ENCODE measurements at places on chromosomes 1 and 21. TPM values are rescaled to one million over a fixed set of nuclear protein-coding genes. Genes with fewer than 3 reads are reported as not detected.

The LRRC38 gene
- total RNA-seq: not detected

The C1orf210 gene
- total RNA-seq: 34.3 TPM

The CDC14A gene
- 22.5 TPM for total RNA-seq

The VAMP3 gene
- 82.5 TPM for total RNA-seq

The CYP4B1 gene
- 0.80 TPM for total RNA-seq

- no peak for DNase-seq
These were observed 188.5 kb downstream of the TGFBR3 start for GRCh38 chr1:91697416-91697815.

GRCh38 chr1:118660769-118661168 lies 327.4 kb downstream of the TBX15 start:
- DNase-seq: no peak

DNA sequence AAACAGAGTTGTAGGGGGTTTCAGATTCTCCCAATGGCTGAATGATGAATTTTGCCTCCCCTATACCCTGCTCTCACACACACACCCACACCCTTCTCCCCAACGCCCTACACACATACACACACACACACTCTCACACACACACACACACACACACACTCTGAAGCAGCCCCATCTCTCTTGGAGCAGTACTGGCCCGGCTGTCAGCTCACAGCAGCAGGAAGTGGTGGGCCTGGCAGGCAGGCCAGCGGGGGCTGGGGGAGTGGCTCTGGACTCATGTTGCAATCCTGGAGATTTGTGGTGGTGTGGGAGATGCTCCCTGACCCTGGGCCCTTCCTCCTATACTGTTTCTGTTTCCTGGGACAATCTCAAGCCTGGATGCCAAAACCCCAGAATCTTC lies 2.2 kb downstream of the IKBKE start:
- no peak for DNase-seq

DNA sequence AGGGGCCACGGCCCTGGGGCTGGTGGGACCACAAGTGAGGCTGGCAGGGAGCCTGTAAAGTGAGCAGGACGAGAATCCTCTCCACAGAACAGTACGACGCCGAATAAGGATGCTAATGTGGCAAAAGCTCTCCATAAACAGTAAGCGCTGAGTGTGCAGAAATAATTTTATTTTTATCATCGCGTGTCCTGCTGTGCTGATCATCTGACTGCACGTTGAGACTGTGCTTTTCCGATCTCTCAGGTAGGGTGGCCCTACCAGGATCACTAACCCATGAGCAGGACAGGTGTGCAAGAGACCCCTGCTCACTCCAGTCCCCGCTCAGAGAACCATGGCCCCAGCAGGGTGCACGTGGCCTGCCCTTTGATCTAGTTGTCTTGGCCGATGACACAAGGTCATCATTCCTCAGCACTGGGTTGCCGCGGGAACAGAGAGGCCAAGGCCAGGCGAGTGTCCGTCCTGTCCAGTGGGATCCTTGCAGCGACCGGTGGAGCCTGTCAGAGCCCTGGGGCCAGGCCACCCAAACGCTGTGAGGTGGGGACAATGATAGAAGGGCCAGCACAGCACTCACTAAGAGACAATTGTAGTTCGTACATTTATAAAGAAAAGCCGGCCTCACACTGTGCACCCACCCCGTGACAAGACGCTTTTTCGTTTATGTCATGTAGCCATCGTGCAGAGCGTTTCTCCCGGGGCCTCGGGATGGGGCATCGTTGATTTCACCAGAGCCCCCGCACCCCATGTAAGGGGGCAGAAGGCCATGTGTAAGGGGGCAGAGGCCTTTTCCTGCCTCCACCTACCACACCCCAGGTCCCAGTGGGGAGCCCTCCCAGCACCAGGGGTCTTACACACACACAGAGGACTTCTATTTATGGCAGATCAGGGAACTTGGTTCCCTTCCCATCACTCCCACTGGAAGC lies 52.7 kb upstream of the ADARB1 start:
- DNase-seq: no peak

- DNase-seq: no peak
These were observed 14.2 kb upstream of the VN1R5 start for GRCh38 chr1:247241691-247242090.

GRCh38 chr21:36129219-36129618 lies 5.7 kb upstream of the CBR3 start:
- DNase-seq: no peak

DNA sequence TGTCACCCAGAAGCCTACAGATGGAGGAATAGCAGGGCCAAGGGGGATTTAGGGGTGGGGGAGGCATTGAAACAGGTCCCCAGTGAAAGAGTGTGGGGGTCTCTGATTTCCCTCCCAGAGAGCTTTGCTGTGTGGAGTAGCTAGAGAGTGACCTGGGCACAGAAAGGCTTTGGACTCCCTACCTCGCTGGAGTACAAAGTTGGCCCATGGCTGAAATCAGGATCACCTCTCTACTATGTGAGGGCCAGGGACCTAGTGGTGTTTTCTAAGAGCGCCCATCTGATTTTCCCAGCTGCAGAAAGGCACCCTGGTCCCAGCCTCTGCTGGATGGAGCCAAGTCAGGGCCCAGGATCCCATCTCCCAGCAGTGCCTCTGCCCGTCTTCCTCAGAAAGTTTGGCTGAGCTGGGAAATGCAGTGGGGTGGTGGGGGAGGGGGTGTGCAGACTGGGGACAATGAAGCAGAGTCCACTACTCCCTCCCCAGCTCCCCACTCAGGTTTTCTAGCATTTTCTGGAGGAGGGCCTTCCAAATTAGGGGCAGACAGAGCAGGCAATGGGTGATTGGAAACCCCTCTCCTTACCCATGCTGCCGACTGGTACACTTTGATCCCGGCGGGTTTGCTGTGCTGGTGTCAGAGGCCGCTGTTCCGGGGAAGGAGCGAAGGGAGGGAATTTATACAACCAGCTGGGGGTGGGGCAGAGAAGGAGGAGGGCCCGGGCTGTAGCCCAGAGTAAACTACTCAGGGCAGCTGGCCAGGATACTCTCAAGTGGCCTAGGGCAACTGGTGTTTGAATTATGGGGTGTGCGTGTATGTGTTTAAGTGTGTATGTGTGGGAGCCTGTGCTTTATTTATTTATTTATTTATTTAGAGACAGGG lies at the start of gene SELENBP1:
SELENBP1 (minus strand) TSS at position 648 of the 877 bp plus-strand sequence; CDS start at position 584, 64 bp downstream.
- peak; percentile 34 for DNase-seq

- DNase-seq: no peak
These were observed 22.7 kb upstream of the LELP1 start for GRCh38 chr1:153180556-153180955.

GRCh38 chr1:33257772-33258712 lies 1.8 kb downstream of the ZNF362 start:
- no peak for DNase-seq

GRCh38 chr1:115933625-115934024 lies 42.7 kb upstream of the SLC22A15 start:
- no peak for DNase-seq

- no peak for DNase-seq
These were observed 92.7 kb downstream of the MAB21L3 start for GRCh38 chr1:116203920-116204319.

GRCh38 chr1:10178597-10179405 lies 31.6 kb upstream of the KIF1B start:
- no peak for DNase-seq

GRCh38 chr1:96973605-96974004 lies 252.0 kb downstream of the PTBP2 start:
- DNase-seq: no peak

DNA sequence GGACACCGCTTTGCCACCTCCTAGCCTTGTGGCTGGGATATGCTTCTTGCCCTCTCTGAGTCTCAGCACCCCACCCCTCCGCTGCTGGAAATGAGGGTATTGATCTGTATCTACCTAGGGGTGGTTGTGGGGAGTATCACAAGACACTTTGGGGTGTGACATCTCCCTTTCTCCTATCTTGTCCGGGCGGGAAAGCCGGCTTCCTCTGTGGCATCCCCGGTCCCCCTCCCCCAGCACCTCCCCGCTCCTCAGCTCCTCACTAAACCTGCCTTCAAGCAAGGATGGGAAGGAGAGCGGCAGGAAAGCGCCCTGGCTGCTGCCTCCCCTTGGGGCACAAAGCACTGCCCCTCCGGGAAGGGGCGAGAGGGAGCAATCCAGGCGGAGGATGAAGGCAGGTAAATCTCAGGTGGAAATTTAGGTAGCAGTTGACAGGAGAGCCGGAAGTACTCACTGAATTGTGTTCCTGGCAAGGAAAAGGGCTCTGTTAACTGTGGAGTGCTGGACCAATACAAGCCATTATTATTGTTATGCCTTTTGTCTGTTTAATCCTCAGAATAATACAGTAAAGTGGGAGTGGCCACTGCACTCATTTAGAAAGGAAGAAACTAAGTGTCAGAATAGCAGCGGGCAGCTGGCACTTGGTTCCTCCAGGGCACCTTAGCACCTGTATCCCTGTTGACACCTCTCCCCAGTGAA lies 49.0 kb upstream of the LRP8 start:
- DNase-seq: no peak

DNA sequence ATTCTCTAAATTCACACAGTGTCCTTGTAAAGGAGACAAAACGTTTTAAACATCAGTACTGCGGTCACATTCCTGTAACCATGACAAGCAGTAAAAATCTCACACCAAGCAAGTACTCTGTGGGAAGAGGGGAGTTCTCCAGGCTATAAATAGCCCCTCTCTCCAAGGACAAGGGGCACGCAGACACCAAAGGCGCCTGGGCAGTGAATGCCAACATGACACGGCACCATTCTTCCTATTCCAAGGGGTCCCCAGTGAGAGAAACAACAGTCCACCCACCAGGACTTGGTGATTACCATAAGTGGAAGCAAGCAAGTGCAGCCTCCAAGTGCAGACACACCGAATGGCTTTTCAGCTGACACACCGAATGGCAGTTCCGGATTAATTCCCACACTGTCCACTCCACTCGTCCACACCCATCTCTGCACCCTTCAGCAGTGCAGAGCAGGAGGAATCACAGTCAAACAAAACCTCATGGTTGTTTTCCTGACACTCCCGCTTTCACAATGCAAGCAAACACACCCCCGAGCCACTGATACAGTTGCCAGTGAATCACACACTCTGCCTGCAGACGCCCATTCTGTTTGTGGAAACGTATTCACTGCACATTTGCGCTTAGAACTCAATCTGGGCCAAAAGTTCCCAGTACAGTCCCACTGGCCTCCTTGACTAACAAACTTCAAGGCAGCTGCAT lies 1.8 kb downstream of the PTTG1IP start:
- no peak for DNase-seq

GRCh38 chr1:62434618-62435001 lies 2.2 kb upstream of the USP1 start:
- no peak for DNase-seq

- DNase-seq: no peak
These were observed 1.5 kb downstream of the PROX1 start for GRCh38 chr1:213989002-213989855.
